MG63 (cell line): ENCODE measurements at places on chromosomes 12 and 14. TPM values are rescaled to one million over a fixed set of nuclear protein-coding genes. Genes with fewer than 3 reads are reported as not detected.

DNA sequence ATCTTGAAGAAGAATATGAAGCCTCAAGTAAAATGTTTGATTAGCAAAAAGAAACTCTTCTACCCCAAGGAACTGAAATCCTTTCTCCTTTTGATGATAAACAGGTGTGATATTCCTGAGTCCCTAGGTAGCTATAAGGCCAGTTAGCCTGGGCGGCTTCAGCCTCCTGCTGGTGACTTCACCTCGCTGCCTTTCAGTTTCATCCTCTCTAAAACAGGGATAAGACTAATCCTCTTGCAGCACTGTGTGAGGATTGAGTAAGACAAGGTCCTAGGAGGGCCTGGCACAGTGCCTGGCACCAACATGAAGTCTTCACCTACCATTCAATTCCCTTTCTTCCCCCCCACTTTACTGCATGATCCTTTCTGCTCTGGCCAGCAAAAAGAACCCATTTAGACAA lies 42.1 kb downstream of the CIT start:
- no peak for DNase-seq

DNA sequence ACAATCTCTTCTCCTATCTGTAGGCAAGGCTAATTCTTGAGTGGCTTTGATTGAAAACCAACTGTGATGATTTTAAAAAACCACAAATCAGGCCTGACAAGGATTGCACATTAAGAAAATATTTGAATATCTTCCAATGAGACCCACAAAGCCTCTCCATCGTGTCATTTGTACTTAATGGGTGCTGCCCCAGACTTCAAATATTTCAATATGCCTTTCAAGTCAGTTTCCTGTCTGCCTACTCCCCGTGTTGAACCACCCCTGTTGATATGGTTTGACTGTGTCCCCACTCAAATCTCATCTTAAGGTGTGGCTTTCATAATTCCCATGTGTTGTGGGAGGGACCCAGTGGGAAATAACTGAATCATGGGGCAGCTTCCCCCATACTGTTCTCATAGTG lies 159.7 kb upstream of the EGLN3 start:
- DNase-seq, result no peak

- DNase-seq, result peak; percentile 40
These were observed 21.4 kb upstream of the CMKLR1 start for GRCh38 chr12:108360487-108360886.

DNA sequence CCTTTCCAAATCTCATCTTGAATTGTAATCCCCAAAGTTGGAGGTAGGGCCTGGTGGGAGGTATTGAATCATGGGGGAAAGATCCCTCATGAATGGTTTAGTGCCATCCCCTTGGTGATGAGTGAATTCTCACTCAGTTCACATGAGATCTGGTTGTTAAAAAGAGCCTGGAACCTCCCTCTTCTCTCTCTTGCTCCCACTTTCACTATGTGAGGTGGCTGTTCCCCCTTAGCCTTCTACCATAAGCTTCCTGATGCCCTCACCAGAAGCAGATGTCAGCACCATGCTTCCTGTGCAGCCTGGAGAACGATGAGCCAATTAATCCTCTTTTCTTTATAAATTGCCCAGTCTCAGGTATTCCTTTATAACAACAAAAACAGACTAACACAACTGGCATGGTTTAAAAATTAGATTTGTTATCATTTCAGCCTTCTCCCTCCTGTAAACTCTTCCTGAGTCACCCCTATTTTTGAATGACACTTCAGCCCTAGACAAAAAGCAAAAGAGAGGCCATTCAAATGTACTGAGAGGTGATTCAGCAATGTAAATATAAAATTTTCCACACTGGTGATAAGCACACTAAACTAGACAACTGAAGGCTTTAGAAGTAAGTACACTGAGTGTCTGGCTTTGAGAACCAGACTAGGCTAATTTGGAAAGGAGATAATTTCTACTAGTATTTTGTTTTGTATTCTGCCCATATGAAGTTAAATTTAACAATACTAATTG lies 212.1 kb upstream of the ABCD2 start:
- no peak for DNase-seq

The SLC38A4 gene
- total RNA-seq, result 3.0 and 7.8 TPM in 2 replicates
